HuH-7 (cell line): ENCODE measurements at places on chromosomes 13 and 19.

- DNase-seq, result no peak
Measured at GRCh38 chr19:27635401-27635800, 1577.5 kb downstream of the UQCRFS1 start.

- DNase-seq, result peak; percentile 71
Measured at GRCh38 chr13:113152984-113153809, 5.3 kb upstream of the PROZ start.

- DNase-seq, result peak; percentile 96
Measured at GRCh38 chr19:19053508-19054314, 10.1 kb upstream of the SLC25A42 start.

- no peak for DNase-seq
Measured at GRCh38 chr13:112806739-112807652, 117.2 kb downstream of the ATP11A start.

DNA sequence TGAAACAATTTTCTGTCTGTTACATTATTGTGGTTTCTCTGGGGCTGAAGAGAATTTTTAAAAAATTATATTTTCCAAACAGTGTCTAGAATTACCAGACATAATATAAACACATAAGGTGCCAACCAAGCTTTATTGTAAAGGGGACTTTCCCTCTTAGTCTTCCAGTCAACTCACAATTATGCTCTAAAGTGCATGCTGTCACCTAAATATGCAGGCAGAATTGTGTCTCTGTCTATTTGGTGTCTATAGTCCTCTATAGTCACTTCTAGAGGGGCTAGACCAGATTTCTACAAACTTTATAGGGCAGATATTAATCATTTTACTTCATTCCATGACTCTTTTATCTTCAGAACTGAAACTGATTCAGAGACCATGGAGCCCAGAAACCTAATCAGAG, 12.8 kb downstream of the ZNF254 start:
- DNase-seq, result no peak

GRCh38 chr19:51434456-51434855, 17.0 kb upstream of the SIGLEC10 start:
- DNase-seq, result no peak

DNA sequence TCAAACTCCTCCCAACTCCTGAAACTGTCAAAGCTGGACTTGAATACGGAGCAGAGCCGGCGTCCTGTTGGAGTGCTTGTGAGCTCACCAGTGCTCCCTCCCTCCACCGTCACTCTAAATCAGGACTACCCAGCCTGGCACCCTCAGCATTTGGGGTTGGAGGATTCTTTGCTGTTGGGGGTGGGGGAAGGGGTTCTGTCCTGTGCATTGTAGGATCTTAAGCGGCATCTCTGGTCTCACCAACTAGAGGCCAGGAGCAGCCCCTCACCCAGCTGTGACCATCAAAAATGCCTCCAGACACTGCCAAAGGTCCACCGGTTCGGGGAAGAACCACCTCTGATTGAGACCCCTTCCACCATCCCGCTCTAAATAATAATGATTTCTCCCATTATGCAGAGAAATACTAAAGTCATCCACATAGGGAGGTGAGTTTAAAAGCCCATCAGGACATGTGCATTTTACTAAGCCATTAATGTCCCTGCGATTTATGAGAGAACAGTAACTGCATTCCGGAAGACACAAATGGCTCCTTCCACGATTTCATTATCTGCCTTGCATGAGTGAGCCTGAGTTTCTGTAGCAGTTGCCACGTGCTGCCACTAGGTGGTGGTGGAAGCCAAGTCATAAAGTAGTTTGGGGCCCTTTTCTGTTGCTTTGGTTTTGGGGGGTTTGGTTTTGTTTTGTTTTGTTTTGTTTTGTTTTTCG, 16.1 kb upstream of the USP29 start:
- DNase-seq, result peak; percentile 52

- DNase-seq, result no peak
Measured at GRCh38 chr13:55000844-55001243, 1972.2 kb downstream of the OLFM4 start.

GRCh38 chr19:6639439-6639838, 30.5 kb downstream of the TNFSF14 start:
- DNase-seq, result no peak

- peak; percentile 18 for DNase-seq
Measured at GRCh38 chr13:67229481-67230403, at the start of gene PCDH9. PCDH9 (minus strand) TSS chr13:67230336; CDS start chr13:67228440, 1,896 bp downstream.

- no peak for DNase-seq
Measured at GRCh38 chr13:20776751-20777150, 3.0 kb upstream of the EEF1AKMT1 start.

GRCh38 chr19:35739275-35740107, 2.8 kb downstream of the IGFLR1 start:
- DNase-seq, result no peak

DNA sequence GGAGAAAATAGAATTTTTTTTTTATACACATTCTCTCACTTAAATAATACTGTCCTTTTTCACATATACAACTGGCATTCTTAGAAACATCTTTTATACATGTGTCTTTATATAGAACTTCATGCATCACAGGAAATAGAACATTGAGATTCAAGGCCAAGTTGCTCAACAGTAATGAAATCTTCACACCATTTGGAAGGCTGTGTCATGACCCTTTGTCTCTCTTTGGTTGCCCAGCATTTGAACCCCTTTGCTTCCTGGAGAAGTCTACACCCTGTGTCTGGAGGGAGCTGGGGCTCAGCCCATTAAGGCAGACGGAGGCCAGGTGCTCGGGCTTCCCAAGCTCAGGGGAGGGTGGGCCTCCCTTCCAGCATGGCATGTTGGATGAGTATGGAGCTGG, 41.1 kb downstream of the B3GLCT start:
- DNase-seq, result no peak

- DNase-seq, result no peak
Measured at GRCh38 chr19:42442833-42443232, at the start of gene CXCL17. CXCL17 (minus strand) TSS chr19:42442946; CDS start chr19:42442832, 114 bp downstream.

DNA sequence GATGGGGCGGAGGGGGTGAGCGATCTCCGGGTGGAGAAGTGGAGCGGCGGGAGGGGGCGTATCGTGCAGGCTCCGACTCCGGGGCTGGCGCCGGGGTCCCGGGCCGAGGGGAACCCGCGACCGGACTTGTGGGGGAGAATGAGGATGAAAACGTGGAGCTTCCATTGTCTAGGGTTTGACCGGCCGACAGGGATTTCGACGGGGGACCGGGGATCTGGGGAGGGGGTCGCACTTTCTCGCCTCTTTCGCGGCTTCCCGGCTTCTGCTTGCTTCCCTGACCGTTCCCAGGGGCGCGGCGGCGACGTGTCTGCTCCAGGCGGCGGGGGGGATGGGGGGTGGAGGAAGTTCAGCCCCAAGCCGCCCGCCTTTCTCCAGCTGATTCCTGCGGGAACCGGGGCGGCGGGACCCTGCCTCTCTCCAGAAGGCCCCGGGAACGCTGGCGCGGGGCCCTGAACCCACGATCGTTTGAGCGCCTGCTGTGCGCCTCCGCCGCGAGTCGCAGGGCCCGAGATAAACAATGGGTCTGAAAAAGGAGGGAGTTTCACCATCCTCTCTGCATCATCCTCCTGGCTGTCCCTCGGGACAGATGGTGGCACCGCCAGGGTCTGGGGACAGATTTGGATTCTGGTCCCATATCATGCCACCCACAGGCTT, 790 bp downstream of the TPM4 start:
- no peak for DNase-seq
